ENCODE measurements at places on chromosomes 1 and 21.

DNA sequence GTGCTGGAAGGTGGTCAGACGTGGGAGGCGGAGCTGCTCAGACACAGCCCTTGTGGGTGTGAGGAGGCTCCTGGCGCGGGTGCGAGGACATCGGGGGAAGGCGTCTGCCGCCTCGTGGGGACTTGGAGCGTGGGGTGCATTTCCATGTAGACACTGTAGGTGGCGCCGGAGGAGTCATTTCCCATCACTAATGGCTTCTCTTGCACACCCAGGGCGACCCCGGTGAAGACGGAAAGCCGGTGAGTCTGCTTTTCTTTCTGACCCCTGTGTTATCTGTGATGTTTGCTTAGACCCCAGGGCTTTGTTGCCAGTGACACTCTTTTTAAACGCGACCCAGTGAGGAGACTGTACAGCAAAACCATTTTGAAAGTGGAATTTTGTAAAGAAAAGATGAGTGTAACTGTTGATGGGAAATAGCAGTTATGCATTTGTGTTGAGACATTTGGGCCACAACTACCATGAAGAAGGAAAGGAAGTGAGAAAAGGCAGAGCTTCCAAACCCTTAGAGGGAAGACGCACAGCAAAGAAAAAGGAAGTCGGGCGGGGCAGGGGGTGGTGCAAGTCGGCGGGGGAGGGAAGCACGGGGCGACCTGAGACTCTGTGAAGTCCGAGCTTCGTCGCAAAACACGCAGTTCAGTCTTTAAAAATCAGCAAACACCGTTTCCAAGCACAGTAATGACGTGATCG is 64.0 kb downstream of the SLC19A1 start:
- DNase-seq: peak; percentile 82

- DNase-seq: no peak
Measured at GRCh38 chr1:186208405-186209129, 166.5 kb downstream of the TPR start.

DNA sequence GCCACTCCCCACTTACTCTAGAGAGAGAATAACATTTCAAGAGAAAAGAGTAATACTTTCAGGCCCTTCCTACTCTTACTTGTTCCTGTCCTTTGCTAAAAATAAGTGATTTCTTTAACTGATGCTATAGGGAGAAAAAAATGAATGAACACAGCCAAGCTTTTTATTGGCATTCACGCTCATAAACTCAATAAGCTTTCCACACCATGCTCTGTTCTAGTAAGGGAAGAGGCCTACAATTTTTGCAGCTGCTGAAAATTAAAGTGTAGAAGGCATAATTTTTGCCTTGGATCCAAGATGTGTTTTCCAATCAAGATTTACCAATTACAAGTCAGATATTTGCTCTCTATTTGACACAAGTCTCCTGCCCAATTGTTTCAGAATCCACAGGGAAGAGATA is 188.1 kb upstream of the RGS18 start:
- no peak for DNase-seq

- DNase-seq: no peak
Measured at GRCh38 chr1:6603915-6604558, 1.4 kb upstream of the KLHL21 start.

- peak; percentile 75 for DNase-seq
Measured at GRCh38 chr1:94541246-94542087, at the start of gene F3. Gene F3 (minus strand): TSS chr1:94541759. CDS start chr1:94541636, 123 bp downstream.

DNA sequence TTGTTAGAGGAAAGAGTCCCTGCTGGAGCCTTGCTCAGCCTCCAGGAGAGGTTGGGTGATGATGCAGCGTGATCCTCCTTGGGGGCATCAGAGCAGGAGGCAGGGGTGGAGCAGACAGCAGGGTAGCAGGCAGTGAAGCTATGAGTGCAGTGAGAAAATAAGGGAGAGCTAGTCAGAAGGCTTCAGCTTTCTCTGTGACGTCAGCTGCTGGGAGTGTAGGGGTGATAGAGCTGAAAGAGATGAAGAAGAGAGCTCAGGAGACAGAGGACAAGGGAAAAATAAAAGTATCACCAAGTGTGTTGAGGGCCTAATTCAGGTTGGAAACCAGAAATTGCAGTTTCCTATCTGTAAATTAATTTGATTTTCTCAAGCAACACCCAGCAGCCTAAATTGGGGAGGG is 2.2 kb upstream of the ADAM30 start:
- no peak for DNase-seq

DNA sequence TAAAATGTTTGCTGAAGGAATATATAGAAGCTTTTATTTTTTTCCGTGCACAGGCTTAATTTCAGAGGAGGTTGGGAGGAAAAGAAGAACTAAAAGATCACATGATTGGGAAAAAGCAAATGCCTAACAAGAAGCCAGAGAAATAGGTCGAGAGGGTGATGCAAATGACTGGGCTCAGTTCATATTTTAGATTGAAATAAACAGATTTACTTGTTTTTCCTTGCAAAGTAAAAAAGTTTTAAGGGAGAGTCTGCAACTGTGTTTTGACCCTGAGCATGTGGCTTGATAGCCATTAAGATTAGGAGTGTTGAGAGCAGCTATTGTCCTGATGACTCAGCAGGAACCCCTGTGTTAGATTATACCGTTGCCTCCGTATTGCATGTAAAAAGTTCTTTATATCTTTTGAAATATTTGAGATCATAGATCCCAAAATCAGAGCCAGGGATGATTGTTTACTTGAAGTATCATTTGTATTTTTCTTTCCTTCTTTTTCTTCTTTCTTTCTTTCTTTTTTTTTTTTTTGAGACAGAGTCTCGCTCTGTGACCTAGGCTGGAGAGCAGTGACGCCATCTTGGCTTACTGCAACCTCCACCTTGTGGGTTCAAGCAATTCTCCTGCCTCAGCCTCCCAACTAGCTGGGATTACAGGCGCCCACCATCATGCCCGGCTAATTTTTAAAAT is 20.2 kb downstream of the CLIC4 start:
- DNase-seq: no peak

- no peak for DNase-seq
Measured at GRCh38 chr1:76892675-76893074, 25.4 kb downstream of the ST6GALNAC5 start.

DNA sequence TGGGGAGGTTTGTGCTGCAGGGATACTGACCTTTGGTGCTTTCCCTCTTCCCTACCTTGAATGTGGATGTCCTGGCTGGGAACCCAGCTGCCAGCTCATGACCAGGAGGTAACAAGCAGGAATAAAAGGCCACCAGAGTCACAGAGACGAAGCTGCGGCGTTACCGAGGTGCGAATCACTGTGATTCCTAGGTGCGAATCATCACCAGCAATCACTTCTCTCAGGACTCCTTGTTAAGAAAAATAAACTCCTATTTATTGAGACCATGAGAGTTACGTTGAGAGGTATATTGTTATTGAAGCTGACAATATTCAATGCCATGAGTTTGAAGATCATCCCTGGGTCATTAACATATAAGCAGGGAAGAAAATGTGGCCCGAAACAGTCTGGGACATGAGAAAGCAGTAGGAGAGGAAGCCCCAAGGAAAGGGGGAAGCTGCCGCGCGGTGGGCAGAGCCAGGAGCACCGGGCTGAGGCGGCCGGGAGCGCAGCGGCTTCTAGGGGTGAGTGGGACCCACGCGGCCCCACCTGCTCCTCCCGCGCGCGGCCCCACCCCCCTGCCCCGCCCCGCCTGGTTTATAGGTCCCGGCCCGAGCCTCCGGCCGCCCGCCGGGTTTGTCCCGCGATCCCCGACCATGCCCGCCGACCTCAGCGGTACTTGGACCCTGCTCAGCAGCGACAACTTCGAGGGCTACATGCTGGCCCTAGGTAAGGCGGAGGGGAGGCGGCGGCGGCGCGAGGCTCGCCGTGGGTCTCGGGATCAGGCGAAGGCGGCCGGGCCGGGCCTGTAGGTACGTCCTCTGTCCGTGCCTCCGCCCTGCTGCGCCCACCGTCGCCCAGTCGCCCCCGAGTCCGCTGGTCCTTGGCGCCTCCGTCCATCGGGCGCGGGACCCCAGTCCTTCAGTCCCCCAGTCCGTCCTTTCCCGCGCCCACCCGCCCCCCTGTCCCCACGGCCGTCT is at the start of gene RBP7:
Gene RBP7 (plus strand): TSS at position 605 of the 959 bp plus-strand sequence. CDS start 31 bp downstream, at position 636.
- DNase-seq: peak; percentile 15

DNA sequence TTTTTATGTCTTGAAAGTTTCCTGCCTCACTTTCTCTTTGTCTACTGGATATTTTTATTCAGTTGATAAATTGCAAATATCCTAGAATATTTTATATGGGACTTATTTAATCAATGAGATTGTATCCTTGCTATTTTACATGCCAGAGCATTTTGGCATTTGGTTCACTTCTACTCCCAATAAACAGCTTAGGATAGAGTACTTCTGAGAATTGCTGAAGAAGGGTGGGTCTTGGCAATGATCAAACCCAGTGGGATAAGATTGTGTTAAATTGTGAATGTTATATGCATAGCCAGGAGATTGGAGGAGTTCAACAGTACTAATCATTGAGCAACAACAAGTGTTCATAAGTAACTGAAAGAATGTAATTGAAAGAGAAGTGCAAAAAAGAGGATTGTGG is 60.1 kb downstream of the SDCCAG8 start:
- DNase-seq: no peak

- no peak for DNase-seq
Measured at GRCh38 chr1:101264697-101265096, 27.9 kb downstream of the S1PR1 start.

DNA sequence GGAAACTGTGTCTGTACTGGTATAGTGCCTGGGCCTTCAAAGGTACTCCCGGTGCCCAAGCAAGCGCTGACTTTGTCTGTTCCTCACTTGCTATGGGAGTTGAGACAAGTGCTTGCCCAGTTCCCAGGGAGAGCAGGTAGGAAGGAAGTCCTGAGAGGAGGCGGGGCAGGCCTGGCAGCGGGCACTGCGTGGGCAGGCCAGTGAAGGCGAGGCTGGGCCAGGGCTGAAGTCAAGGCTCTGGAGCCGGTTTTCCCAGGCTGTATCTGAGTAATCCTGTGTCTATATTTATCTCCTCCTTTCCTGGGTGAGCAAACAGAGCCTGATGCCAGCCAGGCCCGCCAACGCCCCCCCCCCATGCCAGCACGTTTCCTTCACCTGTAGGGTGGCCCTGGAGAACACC is 15.9 kb upstream of the EDN2 start:
- DNase-seq: no peak

- DNase-seq: no peak
Measured at GRCh38 chr21:14453339-14454015, 70.5 kb upstream of the HSPA13 start.

GRCh38 chr1:37430103-37430985 is 44.0 kb upstream of the ZC3H12A start:
- no peak for DNase-seq

GRCh38 chr1:1539310-1540089 is 924 bp downstream of the TMEM240 start:
- no peak for DNase-seq

DNA sequence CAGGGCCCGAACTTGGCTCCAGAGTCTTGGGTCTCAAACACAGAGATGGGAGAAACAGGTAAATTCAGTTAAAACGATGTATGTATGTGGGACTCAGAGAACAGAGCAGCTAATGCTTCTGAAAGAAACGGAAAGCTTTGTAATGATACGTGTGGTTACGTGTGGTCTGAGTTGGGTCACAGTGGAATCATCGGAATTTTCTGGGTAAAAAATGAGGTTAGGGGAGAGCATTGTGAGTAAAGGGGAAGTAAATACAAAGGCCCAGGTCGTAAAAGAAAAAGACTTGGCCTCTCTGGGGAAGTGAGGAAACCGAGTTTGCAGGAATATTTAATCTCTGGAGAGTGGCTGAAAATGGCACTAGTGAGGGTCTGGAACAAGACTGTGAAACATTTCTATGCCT is 8.3 kb downstream of the NHLH2 start:
- no peak for DNase-seq

GRCh38 chr1:197272791-197273190 is 4.7 kb downstream of the CRB1 start:
- no peak for DNase-seq

GRCh38 chr1:115609021-115609420 is 32.7 kb upstream of the VANGL1 start:
- no peak for DNase-seq

DNA sequence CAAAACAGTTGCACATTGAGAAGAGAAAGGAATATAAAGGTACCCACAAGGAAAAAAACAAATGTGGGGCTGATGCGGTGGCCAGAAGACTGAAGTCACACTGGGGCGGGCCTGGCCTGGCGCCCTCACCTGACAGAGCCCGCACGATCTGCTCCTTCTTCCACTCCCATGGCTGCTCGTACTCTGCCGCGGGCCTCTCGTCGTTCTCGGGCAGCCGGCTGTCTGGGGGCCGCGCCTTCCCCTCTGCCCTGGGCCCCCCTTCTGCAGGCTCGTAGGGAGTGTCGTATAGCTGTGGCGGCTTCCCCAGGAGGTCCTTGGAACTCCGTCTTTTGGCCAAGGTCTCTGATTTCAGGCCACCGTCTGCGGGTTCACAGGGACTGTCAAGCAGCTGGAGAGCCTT is 13.1 kb upstream of the TDRD10 start:
- no peak for DNase-seq

DNA sequence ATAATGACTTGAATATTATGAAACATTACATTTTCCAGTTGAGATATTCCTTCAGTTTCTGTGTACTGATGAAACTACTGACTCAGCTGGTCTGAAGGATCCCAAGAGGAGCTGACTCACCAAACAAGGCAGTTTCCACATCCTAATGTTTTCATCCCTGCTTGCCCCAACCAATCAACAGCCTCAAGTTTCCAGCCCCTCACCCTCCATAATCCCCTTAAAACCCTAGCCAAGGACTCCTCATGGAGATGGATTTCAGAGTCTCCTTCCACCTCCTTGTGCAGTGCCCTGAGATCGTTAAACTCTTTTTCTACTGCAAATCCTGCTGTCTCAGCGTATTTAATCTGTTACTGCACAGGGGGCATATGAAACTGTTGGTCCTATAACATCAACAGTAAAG is 83.1 kb upstream of the HAO2 start:
- DNase-seq: no peak

GRCh38 chr1:193417403-193417802 is 231.0 kb upstream of the B3GALT2 start:
- peak; percentile 22 for DNase-seq

DNA sequence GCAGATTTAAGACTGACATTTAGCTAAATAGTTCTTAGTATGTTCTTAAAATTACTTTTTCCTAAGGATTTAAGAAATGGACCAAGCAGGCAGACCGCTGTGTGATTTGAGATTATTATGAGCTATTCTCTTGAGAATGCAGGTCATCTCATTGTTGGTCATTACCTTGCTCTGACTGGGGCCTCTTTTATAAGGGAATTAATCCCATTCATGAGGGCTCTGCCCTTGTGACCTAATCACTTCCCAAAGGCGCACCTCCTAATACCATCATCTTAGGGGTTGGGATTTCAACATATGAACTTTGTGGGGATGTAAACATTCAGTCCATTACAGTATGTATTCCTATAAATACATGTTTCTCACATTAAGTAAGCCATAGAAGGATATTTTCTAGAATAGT is 24.2 kb downstream of the OSBPL9 start:
- no peak for DNase-seq

DNA sequence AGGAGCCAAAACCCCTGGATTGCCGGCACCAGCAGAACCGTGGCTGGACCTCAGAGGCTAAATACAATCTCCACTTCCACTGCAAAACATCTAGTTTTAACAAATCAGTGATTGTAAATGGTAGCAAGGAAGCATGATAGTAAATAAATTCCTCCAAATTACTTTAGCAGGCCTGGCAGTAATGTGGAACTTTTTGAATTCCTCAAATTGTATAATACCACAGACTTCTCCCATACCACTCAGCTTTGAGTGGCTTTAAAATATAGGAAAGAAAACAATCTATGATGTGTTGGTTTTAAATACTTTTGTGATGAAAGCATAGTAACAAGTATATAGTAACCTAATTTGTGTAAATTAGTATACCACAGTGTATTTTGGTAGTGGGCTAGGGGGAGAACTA is 34.1 kb downstream of the NIBAN1 start:
- no peak for DNase-seq
